ENCODE measurements at places on chromosomes 3 and 15.

DNA sequence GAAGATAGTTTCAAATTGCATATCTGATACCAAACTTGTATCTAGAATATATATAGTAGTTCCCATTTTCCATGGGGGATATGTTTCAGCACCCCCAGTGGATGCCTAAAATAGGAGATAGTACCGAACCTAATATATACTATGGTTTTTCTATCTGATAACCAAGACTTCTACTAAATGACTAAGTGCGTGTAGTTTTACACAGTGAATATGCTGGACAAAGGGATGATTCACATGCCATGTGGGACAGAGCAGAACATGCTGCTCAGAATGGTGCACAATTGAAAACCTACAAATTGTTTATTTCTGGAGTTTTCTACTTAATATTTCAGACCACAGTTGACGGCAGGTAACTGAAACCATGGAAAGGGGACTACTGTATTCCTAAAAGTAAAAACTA is 73.4 kb upstream of the TP63 start:
- DNase-seq: no peak

DNA sequence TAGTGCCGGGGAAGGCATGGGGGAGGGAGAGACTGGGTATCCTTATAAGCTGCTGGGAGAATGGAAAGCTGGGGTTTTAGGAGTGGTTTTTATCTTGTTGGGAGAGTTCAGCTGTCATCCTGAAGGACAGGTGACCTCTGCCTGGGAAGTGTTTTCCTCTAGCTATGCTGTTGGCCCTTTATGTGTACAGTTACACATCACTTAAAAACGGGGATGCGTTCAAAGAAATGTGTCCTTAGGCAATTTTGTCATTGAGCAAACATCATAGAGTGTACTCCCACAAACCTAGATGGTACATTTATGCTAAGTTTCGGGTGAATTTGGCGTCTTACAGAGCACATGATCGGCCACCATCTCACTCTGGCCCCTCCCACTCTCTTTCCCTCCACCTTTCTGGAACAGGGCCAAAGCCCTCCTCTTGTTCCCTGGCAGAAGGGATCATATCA is 164.3 kb upstream of the NUDT16 start:
- no peak for DNase-seq

DNA sequence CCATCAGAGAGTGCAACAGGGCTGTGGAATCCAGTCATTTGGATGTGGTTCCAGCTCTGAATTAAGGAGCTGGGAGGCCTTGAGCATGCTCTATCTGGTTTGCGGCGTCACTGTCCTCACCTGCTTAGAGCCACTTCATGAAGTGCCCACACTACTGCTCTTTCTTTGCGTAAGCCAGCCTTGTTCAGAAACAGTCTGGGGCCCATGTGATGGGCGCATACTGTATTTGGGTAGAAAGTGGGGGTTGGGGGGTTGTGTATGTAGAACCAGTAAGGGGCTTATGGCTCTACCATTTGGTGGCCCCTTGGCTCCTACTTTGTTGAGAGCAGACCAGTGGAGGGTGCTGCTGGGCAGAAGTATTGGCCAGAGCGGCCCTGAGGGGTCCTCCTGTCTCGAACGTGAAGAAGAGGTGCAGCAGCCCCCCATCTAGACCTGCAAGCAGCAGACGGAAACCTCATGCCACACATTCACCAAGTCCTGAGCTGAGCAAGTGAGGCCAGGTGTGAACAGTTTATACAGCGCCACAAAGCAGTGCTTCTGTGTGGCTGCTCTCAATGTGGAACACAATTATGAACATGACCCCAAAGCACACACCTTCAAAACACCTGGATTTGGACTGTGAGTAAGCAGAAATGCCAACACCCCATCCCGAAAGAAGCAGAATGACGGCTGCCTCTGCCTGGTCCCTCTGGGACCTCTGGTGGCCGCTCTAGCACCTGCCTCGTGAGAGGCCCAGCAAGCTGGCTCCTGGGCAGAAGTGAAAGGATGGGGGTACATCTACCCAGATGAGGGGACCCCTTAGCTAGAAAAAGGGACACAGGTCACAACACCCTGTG is 26.6 kb downstream of the SRPRB start:
- no peak for DNase-seq

DNA sequence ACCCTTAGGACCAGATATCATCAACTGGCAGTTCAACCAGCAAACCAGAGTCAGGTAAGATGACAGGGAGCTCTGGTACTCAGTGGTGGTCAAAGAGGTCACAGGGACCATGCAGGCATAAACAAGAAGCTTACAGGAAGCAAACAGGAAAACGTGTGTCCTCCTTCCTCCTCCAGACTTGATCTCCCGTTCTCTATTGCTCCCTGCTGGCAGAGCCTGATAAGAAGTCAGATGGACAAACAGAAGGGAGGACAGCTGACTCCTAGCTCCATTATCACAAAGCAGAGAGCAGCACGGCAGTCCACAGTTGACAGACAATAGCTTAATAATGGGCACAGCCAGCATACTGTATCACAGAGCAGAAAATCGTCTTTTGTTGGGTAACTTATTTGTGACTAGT is 156.5 kb upstream of the SLC2A2 start:
- no peak for DNase-seq

DNA sequence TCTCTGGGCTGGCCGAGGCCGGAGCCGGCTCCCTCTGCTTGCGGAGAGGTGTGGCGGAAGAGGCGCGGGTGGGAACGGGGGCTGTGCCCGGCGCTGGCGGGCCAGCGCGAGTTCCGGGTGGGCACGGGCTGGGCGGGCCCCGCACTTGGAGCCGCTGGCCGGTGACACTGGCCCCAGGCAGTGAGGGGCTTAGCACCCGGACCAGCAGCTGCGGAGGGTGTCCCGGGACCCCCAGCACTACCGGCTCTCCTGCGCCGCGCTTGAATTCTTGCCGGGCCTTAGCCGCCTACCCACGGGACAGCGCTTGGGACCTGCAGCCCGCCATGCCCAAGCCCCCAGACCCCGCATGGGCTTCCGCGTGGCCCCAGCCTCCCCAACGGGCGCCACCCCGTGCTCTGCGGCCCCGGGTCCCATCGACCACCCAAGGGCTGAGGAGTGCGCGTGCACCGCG is 736.3 kb upstream of the ARRDC4 start:
- no peak for DNase-seq

DNA sequence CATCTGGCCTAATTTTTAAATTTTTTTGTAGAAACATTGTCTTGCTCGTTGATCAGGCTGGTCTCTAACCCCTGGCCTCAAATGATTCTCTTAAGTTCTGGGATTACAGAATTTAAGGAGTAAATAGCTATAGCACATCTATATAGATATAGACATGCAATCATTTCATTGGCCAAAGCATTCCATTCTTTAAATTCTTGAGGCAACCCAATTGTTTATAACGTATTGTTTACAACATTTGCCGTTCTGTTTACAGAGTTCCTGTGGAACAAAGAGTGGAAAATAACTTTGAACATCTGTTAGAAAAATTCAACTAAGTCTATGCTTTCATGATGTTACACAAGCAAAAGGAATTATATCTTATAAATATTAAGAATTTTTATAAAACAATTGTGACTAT is 205.2 kb upstream of the ROBO2 start:
- no peak for DNase-seq

GRCh38 chr15:68623301-68623892 is 44.6 kb downstream of the CORO2B start:
- no peak for DNase-seq

- no peak for DNase-seq
These were observed 45.9 kb upstream of the ATP1B3 start for GRCh38 chr3:141830508-141830907.

- no peak for DNase-seq
These were observed 1.3 kb downstream of the STAG1 start for GRCh38 chr3:136750897-136751315.

GRCh38 chr3:94065819-94066480 is 3.1 kb downstream of the NSUN3 start:
- no peak for DNase-seq

GRCh38 chr15:54941417-54941816 is 255.3 kb downstream of the RSL24D1 start:
- no peak for DNase-seq

GRCh38 chr3:36433511-36433910 is 53.2 kb downstream of the STAC start:
- no peak for DNase-seq

GRCh38 chr3:101999177-101999779 is 150.0 kb downstream of the NFKBIZ start:
- no peak for DNase-seq

DNA sequence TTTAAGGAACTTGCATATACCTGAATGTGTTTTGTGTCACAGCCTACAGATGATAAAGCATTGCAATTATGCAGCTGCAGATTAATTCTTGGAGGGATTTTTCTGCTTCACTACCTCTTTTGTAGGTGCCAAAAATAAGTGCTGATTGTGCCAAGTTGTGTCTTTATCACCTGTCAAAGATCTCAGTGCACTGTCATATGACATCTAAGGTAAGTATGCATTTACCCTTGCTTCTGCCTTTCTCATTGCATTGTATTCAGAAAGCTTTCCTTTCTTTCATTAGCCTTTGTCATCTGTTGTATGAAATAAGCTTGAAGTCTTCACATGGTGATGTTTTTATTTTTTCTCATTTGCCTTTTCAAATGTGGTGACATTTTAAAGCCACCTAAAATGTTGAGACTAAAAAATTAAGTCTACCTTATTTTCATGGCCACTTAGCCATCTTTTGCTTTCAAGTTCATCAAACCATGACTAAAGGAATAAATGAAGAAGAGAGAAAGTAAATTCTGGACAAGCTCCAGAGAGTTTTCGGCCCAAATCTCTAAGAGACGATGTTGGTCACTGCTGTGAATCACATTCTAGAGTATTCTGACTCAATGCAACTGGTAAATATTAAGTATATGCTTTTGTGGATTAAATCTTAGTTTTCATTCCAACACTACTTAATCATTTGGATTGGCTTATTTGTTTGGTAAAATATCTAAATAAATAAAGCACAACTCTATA is 381.8 kb upstream of the EPHA3 start:
- DNase-seq: no peak

- peak; percentile 83 for DNase-seq
These were observed at the start of gene SHF for GRCh38 chr15:45187894-45188830. Gene SHF (minus strand): TSS chr15:45187966. CDS start chr15:45187951, 15 bp downstream.

- DNase-seq: no peak
These were observed 794.9 kb downstream of the NTRK3 start for GRCh38 chr15:87461631-87462030.

GRCh38 chr15:37425541-37425940 is 325.2 kb upstream of the MEIS2 start:
- DNase-seq: no peak

GRCh38 chr3:141434255-141434654 is 52.6 kb upstream of the RASA2 start:
- no peak for DNase-seq

- no peak for DNase-seq
These were observed 5.7 kb downstream of the STIMATE start for GRCh38 chr3:52891615-52892081.

- DNase-seq: peak; percentile 10
These were observed 148.1 kb downstream of the NEK11 start for GRCh38 chr3:131174752-131175151.

DNA sequence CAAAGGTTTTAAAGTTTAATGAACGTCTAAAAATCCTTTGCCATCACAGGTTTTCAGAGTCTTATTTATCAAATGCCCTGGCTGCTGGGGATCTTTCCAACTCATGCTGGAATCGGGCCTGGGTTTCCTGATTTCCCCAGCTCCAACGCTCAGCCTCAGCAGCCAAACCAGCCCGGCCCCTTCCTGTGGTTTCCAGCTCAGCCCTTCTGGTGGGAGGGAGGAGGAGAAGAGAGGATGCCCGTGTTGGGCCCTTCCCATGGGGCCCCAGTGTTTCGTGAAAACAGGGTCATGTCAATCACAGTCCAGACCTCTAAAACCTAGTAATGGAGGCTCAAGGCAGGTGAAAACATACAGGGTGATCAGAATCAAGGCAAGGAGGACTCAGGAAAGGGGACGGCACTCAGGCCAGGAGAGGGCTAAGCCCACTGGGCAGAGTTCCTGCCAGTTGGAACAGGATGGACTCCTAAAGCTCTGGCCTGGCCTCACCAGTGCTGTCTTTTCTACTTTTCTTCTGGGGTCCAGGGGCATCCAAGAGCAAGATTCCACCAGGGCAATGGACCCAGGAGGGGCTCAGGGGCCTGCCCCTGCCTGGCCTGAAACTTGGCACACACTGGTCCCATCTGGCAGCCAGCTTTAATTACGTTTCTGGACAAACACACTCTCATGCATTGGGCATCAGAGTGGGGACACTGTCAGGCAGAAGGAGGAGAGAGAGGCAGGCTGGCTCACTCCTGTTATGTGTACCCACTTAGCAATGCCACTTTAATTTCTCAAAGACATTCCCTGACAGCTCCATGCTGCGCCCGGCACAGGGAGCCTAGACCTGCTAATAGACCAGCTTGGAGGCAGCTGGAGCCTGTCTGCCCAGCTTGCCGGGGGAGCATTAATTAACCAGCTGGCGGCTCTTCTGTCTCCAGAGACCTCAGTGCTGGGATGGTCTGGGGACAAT is 194.6 kb downstream of the FAM43A start:
- DNase-seq: no peak

GRCh38 chr15:65059931-65060596 is 7.7 kb downstream of the RASL12 start:
- DNase-seq: no peak

DNA sequence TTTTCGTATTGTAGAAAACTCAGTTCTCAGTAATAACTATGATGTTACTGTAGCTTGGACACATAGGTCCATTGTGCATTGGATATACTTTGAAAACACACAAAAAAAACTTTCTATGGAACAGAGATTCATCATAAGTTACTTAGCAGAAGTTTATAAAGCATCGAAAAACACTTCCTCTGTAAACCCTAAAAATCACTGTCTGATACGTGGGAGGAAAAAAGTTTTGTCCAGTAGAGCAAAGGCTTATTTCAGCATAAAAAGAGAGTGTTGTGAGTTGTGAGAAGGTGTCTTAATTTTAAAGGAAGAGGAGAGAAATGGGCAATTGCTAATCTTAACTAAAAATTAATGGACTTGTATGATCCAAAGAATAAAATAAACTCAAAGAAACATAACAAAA is 64.8 kb downstream of the OSTN start:
- no peak for DNase-seq

- DNase-seq: no peak
These were observed 205.1 kb downstream of the GAP43 start for GRCh38 chr3:115828401-115828800.

GRCh38 chr15:67542420-67543347 is at the start of gene MAP2K5:
Gene MAP2K5 (plus strand): TSS chr15:67542703. CDS start chr15:67543336, 633 bp downstream.
- DNase-seq: peak; percentile 90

DNA sequence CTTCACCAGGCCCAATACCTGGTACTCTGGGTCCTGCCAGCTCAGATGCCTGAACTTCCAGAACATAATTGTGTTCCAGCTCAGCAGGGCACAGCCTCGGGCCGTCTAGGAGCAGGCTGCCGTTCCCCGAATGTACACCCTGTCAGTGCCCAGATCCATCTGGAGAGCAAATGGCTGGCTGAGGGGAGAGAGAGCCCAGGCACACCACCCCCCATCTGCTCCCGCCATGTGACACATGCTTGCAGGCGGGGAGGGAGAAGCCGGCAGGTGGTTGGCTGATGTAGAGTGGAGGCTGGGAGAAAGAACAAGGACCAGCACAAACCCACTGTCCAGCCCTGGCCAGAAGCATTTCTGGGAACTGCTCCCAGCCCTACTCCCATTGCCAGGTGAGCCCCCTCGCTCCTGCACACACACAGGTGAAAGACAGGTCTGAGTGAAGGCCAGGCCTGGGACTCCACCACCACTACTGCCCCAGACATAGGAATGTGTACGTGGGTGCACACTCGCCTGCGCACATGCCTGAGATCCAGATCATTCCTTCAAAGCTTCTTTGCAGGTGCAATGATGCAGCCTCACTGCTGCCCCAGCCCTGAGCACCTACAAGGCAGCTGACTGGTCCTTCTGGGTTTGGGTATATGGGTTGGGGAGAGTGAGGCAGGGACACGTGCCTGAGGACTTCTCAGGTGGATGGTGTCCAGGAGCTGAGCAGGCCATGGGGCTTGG is 53.5 kb downstream of the SEMA5B start:
- no peak for DNase-seq

Measured in CD4-positive, alpha-beta T cell treated with Interleukin-17A for 4 hours (primary cell).